ENCODE measurements at places on chromosomes 7 and 10. TPM values are rescaled to one million over a fixed set of nuclear protein-coding genes. Genes with fewer than 3 reads are reported as not detected.

- no peak for DNase-seq
Observed at GRCh38 chr10:77493239-77493806, 144.3 kb downstream of the KCNMA1 start.

GRCh38 chr7:101216860-101217387 lies 457 bp downstream of the PLOD3 start:
- DNase-seq, result no peak

DNA sequence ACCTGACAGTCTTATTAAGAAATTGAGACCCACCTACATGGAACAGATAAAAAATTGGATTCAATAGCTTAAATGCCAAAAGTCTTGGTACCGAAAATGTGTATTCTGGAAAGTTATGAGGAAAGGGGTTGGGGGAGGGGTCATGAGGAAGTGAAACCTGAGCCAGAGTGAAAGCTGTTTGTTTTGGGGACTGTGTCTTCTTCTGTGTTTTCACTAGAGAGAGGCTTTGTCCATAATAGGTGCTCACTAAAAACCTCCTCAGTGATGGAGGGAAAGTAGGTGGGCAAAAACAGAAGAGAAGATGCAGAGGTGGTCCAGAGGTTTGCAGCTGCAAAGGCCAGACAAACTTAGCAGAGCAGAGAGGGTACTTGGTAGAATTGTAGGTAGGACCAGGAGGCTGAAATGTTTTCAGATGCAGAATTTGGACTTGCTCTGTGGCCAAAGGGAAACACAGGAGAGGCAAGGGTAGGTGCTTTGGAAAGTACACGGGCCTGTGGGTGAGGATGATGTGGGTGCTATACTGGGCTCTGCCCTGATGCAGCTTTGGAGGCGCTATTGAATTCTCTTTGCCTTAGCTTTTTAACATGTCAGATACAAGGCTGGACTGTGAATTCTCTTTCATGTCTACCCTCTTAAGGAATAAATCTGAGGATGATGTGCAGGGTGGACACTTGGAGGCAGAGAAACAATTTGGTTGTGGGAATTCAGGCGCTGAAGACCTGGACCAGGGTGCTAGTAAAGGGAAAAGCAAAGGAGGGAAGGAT lies 254.6 kb downstream of the PTEN start:
- DNase-seq, result no peak

GRCh38 chr10:60870803-60871202 lies 73.2 kb downstream of the RHOBTB1 start:
- DNase-seq, result no peak

DNA sequence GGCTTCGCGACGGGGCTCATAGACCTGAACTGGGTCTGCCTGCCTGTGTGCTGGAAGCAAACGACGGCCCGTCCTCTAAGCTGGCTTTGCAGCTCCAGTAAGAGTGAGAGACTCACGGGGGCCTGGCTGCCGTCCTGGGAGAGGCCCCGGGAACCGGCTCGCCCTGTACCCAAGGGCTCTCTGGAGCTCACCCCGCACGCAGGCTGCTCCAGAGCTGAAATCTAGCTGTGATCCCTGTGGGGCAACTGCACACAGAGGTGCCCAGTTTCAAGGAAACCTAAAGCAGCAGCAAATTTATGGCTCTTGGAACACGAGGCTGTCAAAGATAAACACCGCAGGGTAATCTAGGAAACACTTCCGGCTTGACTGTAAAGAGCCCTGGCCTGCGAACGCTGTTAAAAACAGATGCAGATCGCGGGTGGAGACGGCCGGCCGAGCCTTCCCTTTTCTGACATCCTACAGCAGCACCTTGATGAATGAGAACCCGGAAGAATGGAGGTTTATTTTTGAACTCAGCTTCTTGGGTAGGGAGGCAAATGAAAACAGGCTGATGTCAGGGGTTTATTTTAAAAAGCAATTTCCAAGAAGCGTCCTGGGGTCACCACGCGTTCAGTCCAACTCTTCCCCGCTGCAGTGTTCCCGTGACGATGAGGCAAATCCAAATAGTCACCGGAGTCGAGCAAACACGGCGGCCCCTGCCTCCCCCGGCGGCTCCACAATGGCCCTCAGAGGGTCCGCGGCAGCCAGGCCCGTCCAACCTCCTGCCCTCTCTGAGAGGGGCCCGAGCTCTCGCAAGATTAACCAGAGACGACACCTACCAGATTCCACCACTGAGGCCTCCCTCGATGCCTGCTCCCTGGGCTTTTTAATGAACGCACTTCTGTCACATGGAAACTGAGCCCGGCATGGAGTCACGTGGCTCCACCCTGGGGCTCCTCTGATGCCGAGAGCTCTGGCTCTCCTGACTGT lies 29.6 kb downstream of the AMZ1 start:
- DNase-seq, result no peak

DNA sequence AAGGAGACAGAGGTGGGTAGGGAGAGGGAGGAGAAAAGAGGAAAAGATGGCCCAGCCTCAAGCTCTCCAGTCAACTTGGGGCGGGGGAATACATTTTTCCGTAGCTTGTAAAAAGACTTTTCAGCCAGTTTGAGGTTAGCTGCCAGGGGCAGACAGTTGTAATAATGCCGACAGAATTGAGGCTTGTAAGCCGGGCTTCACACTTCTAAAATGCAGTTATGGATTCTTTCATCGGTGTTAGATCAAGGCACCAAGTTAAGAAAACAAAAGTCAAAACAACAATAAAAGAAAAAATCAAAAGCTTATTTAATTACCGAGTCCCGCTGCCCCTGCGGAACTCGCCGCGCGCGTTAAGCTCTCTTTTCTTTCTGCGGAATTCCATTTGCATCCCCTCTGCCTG lies 448 bp upstream of the EVX1 start:
- DNase-seq, result no peak

GRCh38 chr7:139041378-139042085 lies 5.7 kb upstream of the ZC3HAV1L start:
- DNase-seq, result no peak

DNA sequence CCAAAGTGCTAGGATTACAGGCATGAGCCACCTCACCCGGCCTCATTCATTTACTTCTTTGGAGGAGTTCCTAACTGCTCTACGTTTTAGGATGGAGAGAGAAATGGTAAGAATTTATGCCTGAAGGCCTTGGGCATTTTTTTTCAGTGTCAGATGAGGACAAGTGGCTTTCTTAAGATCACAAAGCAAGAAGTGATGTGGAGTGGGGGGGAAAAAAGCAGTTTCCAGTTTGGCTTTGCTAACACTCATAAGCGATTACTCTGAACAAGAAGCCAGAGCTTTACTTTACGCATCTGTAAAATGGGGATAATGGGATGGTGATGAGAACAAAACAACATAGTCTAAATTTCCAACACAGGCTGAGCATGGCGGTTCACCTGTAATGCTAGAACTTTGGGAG lies 2.6 kb upstream of the PPIA start:
- DNase-seq, result peak; percentile 71

Gene IDI2
- total RNA-seq, result not detected

Gene ADK
- total RNA-seq, result 67.3 TPM

Gene TSPAN15
- total RNA-seq, result 3.3 TPM

Gene SLC16A12
- not detected for total RNA-seq

Gene TMEM270
- total RNA-seq, result not detected

Gene TMEM106B
- total RNA-seq, result 41.0 TPM

Gene ABCC2
- 1.3 TPM for total RNA-seq

Gene OGDH
- total RNA-seq, result 78.9 TPM

Gene NEUROG3
- total RNA-seq, result not detected

Gene GIMAP5
- total RNA-seq, result not detected
